Osteoblast (primary cell): ENCODE measurements at places on chromosomes 12 and 14. TPM values are rescaled to one million over a fixed set of nuclear protein-coding genes. Genes with fewer than 3 reads are reported as not detected.
A peak's percentile ranks its signal among the peaks of the same experiment; 100 is the strongest.

- H3K36me3 ChIP-seq, result no peaks in the 10 kb centered on the region
- no peaks in the 10 kb centered on the region for H3K27me3 ChIP-seq
- no peaks in the 10 kb centered on the region for H3K4me1 ChIP-seq
- DNase-seq, result peak; percentile 44
- H3K27ac ChIP-seq, result no peak overlapping the region
Observed at GRCh38 chr12:54060174-54060974, 6.7 kb downstream of the HOXC4 start.

DNA sequence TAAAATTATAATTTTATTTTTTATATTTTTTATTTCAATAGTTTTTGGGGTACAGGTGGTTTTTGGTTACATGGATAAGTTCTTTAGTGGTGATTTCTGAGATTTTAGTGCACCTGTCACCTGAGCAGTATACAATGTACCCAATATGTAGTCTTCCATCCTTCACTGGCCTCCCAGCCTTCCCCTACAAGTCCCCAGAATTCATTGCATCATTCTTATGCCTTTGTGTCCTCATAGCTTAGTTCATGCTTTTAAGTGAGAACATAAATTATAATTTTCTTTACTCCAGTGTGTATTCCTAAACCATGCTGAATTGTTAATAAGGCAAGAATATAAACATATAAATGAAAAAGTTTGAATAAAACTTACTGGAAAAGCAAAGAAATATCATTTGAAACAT, 19.1 kb upstream of the NFKBIA start:
- H3K36me3 ChIP-seq, result no peaks in the 10 kb centered on the region
- H3K4me1 ChIP-seq, result peaks cover 25% of the 10 kb centered on the region
- H3K27me3 ChIP-seq, result no peaks in the 10 kb centered on the region
- H3K4me3 ChIP-seq, result no peak overlapping the region

DNA sequence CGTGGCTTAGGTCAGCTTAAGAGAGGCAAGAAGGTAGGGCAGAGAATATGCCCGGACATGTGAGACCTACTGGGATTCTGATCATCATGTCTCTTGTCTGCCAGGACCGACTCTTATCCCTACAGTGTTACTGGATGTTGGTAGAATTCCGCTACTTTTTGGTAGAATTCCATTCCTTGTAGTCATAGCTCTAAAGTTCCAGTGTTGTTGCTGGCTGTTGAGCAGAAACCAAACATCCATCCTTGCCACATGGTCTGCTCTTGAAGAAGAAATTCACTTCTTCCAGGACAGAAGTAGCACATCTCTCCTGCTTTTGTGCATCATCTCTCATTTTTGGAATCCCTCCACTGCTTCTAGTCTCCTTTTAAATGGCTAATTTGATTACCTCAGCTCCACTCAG, 453.7 kb downstream of the RPL10L start:
- DNase-seq, result no peak
- no peak overlapping the region for H3K4me3 ChIP-seq
- no peaks in the 10 kb centered on the region for H3K36me3 ChIP-seq
- H3K27me3 ChIP-seq, result no peaks in the 10 kb centered on the region
- H3K4me1 ChIP-seq, result no peaks in the 10 kb centered on the region

- H3K4me1 ChIP-seq, result no peaks in the 10 kb centered on the region
- no peaks in the 10 kb centered on the region for H3K27me3 ChIP-seq
- no peak for DNase-seq
- no peaks in the 10 kb centered on the region for H3K36me3 ChIP-seq
Observed at GRCh38 chr12:83823386-83824045, 1089.1 kb downstream of the SLC6A15 start.

GRCh38 chr14:58794993-58795762, 157.4 kb downstream of the DACT1 start:
- no peaks in the 10 kb centered on the region for H3K4me1 ChIP-seq
- H3K36me3 ChIP-seq, result no peaks in the 10 kb centered on the region
- H3K27ac ChIP-seq, result no peak overlapping the region
- peaks cover 7% of the 10 kb centered on the region for H3K27me3 ChIP-seq
- no peak overlapping the region for H3K4me3 ChIP-seq

DNA sequence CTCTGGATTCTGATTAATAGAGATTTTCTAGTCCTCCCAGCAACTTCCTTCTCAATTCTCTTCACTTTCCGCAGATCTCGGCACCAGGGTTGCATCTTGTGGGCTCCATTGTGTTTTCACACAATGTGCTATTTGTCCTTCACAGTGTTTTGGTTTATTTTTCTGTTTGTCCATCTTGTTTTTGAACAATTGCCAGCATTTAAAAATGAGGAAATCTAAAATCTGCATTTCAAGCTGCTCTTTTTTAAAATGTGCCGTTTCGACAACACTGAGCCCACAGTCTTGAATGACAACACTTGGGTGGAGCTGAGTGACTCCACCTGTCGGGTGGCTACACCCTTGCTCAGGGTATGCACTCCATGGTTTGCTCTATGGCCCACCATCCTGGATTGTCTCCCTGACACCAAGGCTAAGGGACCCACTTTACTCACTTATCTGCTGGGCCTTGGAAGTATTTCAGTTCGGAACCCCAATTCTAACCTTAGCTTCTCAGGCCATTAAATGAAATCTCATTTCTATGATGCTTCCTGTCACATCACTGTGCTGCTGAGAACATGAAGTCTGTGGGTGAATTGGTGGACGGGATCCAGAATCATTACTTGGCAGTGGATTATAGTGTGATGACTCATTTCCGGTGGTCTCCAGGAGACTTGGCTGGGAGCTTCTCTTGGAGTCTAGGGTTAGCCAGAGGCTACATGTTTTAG, 3.4 kb upstream of the MYRFL start:
- DNase-seq, result peak; percentile 59
- H3K27me3 ChIP-seq, result no peaks in the 10 kb centered on the region
- peaks cover 5% of the 10 kb centered on the region for H3K4me1 ChIP-seq
- H3K36me3 ChIP-seq, result no peaks in the 10 kb centered on the region

DNA sequence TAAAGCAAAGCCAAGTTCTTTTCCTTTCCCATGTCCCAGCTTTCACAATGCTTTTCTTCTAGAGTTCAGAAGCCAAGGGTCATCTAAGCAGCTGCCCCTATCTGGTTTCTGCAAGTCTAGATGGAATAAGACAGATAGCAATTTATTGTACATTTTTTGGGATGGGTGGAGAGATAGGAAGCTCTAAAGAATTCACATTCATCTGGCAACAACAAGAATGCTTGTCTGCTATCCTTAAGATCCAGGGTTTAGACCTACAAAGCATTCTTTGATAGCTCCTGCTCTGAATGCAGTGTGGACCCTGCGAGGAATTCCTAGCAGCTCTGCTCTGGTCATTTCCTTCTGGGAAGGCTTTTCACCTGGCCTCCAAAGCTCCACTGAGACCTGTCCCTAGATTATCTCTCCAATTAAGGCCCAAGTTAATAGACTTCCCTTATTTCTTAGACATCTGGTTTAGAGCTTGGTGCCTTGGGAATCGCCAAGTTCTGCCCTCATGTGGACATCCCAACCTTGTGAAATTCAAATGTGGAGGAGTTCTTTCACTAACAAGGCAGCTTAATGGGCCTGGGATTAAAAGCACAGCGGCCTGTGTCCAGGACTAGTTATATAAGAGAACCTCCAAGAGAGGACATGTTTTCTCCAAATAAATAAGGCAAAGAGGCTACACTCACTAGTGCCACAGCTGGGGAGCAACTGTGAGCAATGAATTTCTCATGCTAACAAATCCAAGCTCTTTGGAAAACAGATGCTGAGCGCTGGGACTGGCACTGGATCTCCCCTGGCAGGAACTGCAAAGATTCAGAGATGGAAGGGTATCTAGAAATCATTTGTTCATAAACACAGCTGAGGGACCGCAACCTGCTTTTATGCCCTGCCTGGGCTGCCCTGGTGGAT, 384.5 kb upstream of the DDHD1 start:
- no peak overlapping the region for H3K4me3 ChIP-seq
- no peaks in the 10 kb centered on the region for H3K27me3 ChIP-seq
- H3K4me1 ChIP-seq, result peaks cover 5% of the 10 kb centered on the region
- no peak overlapping the region for H3K27ac ChIP-seq

Gene IL22
- total RNA-seq, result not detected in 2 replicates

Gene KRT6C
- total RNA-seq, result not detected in 2 replicates

Gene KERA
- not detected in 2 replicates for total RNA-seq

Gene TAS2R9
- not detected in 2 replicates for total RNA-seq
